ENCODE measurements at places on chromosomes 7 and 10.
A peak's percentile ranks its signal among the peaks of the same experiment; 100 is the strongest.

DNA sequence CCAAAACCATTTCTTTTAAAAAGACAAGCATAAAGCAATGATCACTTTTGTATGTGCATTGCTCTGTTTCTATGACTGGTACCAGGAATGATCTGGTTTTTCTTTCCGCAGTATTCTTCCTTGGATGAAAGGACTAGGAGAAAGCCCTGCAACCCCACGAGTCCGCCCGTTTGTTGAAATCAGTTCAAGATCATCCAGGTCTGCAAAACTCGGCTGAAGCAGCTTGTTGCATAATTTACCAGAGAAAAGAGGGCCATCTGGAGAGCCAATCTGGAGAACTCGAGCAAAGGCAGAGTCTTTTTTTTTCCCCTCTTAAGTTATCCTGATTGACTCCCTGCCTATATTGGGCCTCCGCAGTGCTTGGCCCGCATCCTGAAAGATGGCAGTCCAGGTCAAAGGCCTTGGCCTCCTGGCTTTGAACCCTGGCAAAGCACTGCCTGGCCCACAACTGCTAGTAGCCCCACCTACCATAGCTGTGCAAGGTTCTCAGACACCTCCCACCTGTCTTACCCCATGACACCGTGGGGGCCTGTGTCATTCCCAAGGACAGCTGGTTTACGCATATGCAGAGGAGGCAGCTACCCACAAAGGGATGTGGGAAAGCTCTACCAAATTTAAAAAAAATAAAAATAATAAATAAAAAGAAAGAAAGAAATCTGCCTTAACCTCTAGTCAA lies 572.2 kb downstream of the INHBA start:
- DNase-seq = no peak

DNA sequence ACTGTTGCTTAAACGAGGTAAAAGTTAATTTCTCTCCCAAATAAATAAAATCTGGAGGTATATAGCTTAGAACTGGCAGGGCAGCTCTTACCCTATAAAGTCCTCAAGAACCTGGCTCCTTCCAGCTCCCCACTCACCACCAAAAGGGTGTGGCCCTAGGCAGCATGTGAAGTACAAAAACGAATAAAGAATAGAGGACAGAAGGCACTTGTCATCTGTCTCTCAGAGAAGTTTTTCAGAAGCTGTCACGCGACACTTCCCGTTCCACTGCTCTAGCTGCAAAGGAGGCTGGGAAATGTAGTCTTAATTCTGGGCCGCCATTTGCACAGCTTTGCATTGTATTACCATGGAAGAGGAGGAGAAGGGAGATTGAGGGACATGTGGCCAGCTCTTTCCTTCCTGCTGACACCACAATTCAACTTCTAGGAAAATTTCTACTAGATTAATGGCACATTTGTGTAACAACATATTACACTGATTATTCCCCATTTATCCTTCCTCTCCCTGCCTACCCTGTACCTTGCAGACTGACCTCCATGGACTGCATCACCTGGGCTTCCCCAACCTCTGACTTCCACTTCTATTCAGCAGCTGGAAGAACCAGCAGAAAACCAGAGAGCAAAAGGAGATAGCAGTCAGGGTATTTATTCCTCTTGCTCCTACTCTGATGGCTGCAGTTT lies 62.2 kb downstream of the CCDC71L start:
- DNase-seq = peak; percentile 67

DNA sequence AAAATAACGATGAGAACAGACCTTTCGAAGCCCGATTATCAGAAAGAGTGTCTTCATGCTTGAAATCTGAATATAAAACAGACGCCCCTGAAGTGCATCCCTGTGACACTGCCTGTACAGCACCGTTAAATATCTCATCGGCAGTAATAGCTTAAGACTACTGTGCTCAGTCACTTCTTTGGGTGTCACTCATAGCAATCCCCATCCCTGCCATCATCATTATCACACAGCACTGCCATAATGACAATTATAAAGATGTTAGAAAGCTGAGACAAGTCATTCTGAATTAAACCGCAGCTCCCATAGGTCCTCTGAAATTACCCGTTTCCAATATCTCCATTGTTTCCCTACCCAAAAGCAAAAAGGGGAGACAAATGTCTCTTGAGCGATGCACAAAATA lies 567.7 kb upstream of the C7orf33 start:
- DNase-seq = no peak

DNA sequence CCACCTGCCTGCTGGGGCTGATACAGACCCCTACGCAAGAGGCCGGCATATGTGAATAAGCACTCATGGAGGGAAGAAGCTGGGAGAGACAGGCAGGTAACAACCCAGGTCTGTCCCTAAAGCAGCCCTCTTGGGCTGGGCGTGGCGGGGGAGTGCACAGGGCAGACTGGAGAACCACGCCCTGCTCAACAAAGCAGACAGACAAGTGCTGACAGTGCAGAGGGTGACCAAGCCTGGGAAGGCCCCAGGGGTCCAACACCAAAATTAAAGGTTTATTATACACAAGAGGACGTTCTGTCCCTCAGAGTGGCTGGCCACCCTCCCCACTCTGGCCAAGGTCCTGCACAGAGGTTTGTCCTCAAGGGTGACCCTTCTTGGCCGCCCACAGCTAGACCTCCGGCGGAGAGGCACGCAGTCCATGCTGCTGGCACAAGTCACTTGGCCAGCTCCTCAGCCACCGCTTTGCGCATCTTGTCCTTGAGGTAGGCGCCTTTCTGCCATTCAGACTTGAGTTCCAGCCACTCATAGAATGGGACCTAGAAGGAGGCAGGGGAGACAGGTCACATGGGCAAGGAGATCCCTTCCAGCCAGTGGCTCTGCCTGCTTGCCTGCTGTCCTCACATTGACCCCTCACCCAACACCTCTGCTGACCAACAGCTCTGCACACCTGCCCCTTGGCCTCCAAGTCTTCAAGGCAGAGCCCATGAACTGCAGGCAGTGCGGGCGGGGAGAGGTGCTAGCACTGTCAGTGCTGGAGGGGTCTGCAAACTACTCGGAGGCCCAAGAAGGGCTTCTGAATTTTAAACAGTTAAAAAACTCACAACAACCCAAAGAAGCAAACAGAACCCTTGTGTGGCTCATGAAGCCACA lies 11.4 kb upstream of the NACAD start:
- DNase-seq = no peak

DNA sequence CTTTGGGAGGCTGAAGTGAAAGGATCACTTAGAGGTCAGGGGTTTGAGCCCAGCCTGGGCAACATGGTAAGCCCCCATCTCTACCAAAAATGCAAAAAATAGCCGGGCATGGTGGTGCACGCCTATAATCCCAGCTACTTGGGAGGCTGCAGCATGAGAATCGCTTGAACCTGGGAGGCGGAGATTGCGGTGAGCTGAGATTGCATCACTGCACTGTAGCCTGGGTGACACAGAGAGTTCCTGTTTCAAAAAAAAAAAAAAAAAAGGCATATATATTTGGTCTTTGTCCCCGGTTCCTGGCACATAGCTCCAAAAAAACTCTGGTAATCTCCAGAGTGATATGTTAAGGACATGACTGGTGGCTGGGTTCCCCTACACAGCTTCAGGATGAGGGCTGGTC lies 147.3 kb downstream of the SEC23IP start:
- no peak for DNase-seq

GRCh38 chr7:12674861-12675260 lies 12.6 kb upstream of the ARL4A start:
- no peak for DNase-seq

- no peak for DNase-seq
Observed at GRCh38 chr10:13973742-13974141, 357.0 kb downstream of the FRMD4A start.

DNA sequence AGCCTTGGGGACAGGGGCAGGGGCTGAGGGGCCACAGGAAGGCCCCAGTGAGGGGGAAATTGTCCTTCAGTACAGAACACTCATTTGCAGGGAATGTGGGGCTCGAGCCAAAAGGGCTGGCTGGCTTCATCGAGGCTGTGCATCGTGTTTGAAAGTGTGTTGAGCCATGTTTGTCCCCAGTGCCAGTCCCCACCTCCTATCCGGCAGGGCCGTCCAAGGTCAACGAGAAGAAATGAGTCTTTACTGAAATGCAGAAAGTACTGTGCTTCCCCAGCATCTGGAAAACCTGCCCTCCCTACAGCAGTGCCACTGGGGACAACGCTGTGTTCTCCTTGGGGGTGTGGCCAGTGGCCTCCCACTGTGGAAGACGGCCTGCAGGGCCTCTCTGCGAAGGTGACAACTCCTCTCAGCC lies 214.1 kb downstream of the KLF6 start:
- DNase-seq = no peak

GRCh38 chr10:4984223-4984622 lies 19.4 kb downstream of the AKR1C2 start:
- no peak for DNase-seq

GRCh38 chr10:131323880-131324279 lies 12.4 kb upstream of the TCERG1L start:
- DNase-seq = no peak

GRCh38 chr10:15781381-15781960 lies 61.7 kb upstream of the ITGA8 start:
- DNase-seq = no peak

- no peak for DNase-seq
Observed at GRCh38 chr7:90337106-90337505, 9.4 kb upstream of the GTPBP10 start.

DNA sequence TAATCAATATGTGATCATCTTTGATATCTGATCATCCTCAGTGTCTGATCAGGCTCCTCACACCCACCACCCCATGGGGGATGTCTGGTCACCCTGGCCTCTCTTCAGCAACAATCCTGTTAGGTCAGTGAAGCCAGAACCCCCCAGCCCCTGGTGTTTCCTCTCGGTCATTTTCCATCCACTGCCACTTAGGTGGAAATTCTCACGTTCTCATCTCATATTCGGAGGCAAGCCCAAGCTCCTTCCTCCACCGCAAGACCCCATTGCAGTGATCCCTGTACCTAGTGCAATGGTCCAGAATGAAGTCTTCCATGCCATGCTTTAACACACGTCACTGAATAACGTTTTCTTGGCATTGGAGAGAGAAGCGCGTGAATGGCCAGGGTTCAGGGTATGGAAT lies 103.0 kb upstream of the DNAAF5 start:
- no peak for DNase-seq

- DNase-seq = no peak
Observed at GRCh38 chr7:5065107-5065407, 19.4 kb downstream of the RBAK start.

DNA sequence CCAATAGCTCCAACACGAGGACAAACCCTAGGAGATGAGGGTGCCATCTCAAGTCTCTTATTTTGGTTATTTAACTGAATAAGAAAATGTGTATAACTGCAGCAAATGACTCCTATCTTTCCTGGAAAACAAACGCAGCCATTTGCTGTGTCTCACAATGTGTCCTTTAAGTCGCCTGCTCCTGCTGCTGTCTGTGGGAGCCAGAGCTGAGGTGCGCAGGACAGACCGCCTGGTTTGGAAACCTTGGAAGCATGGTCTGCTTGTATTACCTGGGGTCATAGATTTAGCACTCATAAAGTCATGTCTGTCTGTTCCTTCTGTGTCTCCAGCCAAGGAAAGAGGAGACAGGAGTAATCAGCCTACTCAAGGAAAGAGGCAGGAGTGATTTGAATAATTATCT lies 760.2 kb downstream of the GRID1 start:
- DNase-seq = peak; percentile 23

DNA sequence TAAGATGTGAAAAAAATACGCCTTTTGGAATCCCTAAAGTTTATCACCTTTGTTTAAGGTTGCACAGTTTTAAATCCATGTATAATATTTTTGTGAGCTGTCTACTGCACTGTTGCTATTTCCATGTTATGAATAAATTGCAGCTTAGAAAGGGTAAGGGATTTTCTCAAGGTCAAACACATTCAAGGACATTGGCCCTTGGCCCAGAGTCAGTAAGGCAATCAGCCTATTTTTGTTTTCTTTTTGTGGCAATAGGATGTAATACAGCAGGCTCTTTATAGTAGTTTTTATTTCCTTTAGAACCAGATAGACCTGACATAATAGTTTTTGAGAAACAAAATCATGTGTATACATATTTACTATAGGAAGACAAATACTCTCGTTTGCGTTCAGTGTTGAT lies 219.8 kb downstream of the ACTR3B start:
- no peak for DNase-seq

- no peak for DNase-seq
Observed at GRCh38 chr7:154929006-154929726, 73.8 kb downstream of the PAXIP1 start.

DNA sequence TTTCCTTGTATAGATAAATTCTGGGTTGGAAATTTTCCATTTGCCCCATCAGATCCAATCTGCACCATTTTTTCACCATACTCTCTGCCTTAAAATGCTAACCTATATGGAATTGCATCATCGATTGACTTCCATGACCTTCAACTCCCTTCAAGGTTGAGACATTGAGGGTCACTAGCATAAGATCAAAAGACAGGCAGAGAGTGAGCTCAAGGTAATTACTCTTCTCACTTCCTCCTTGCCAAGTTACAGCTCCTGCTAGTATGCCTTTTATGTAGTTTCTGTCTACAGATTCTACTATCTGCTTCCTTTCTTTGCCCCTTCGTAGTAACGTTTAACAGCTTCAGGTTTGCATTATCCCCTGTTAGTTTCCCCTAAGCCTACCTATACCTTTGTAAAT lies 1127.7 kb upstream of the LRRTM3 start:
- no peak for DNase-seq

DNA sequence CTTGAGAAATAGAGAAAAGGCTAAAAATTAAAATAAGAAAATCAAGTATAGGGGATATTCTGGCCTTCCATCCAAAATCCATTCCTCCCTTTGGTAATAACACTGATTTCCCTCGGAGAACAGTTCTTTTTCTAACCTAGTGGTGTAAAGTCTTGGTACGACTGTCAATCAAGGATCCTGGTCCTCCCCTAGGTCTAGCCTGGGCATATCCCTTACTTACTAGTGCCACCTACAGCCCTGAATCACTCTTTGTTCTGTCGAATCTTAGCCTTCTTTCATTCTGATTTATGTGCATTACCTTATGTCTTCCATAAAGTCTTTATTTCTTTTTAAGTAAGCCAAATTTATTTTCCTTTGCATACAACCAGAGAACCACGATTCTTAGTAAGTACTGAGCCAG lies 298.7 kb upstream of the LRRTM3 start:
- no peak for DNase-seq
